ENCODE measurements at places on chromosomes 1 and 21.

GRCh38 chr1:246506674-246507481, at the start of gene SMYD3:
TSS of gene SMYD3 (minus strand) at chr1:246507279.
- H3K27ac ChIP-seq, result peak within 1 kb of the TSS; percentile 89
- peak within 1 kb of the TSS; percentile 78 for H3K4me3 ChIP-seq
- DNase-seq, result peak; percentile 84

DNA sequence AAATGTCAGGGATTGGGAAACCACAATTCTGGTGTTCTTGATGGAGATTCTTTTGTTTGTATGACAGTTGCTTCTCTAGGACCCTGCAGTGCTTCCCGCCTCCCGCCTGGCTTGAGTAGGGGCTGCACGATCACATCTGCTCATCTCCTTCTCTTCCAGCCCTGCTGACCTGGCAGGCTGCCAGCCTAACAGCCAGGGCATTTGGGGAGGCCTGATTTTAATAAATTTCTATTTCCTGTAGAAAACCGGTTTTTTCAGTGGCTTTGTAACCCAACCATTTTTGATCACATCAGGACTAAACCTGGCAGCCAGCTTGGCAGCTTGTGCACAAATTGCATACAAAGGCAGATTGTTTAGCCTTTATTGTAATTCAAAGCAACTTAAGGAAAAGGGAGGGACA, 78.9 kb downstream of the UBE2U start:
- H3K4me1 ChIP-seq, result no peaks in the 10 kb centered on the region
- no peaks in the 10 kb centered on the region for H3K36me3 ChIP-seq
- no peak for DNase-seq
- H3K27ac ChIP-seq, result no peak overlapping the region

DNA sequence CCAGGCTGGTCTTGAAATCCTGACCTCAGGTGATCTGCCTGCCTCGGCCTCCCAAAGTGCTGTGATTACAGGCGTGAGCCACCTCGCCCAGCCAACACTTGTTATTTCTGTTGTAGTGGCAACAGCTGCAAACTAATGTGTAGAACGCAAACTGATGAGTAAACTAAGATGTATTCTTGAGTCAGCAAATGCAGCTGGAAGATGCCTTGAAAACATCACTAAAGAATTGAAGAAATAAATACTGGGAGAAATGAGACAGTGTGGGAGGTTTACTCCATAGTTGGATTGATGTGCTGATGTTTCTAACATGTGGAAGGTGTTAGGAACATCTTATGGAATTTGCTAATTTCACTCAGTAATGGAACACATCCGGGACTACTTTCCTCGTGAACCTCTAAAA, 61.3 kb upstream of the KCNE2 start:
- no peak overlapping the region for H3K4me3 ChIP-seq
- no peaks in the 10 kb centered on the region for H3K4me1 ChIP-seq
- no peak overlapping the region for H3K27ac ChIP-seq
- H3K27me3 ChIP-seq, result peaks cover 3% of the 10 kb centered on the region
- no peaks in the 10 kb centered on the region for H3K36me3 ChIP-seq

DNA sequence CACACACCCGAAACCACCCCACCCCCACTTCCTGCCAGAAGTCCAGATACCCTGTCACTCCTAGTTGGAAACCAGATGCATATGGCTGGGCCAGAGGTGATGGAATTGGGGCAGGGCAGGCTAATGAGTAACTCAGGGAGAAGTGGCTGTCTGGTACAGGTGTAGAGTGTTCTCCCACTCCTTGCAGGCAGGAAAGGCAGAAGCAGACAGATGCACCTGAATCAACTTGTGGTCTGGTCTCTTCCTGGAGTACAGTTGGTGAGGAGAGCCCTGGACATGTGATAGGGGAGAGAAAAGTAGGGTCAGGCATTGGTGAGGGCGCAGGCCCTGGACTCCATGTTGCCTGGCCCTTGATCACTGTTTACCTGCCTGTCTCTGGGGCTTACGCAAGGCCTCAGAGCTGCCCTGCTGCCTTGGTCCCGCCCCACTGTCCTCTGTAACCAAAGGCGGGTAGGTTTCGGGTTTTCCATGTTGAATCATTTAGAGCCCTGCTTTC, 2.5 kb downstream of the CGN start:
- H3K4me1 ChIP-seq, result peaks cover 23% of the 10 kb centered on the region
- peak; percentile 37 for DNase-seq
- no peaks in the 10 kb centered on the region for H3K36me3 ChIP-seq
- H3K4me3 ChIP-seq, result no peak overlapping the region
- no peak overlapping the region for H3K27ac ChIP-seq

- H3K27me3 ChIP-seq, result peaks cover 5% of the 10 kb centered on the region
- no peaks in the 10 kb centered on the region for H3K36me3 ChIP-seq
- H3K4me1 ChIP-seq, result no peaks in the 10 kb centered on the region
- H3K27ac ChIP-seq, result no peak overlapping the region
Measured at GRCh38 chr1:47881505-47882442, 115.4 kb downstream of the TRABD2B start.

- DNase-seq, result no peak
- H3K27me3 ChIP-seq, result peaks cover 5% of the 10 kb centered on the region
- H3K36me3 ChIP-seq, result no peaks in the 10 kb centered on the region
- no peaks in the 10 kb centered on the region for H3K4me1 ChIP-seq
Measured at GRCh38 chr21:44667612-44668011, 885 bp upstream of the KRTAP12-2 start.

GRCh38 chr1:207181847-207182246, 77.8 kb downstream of the C4BPA start:
- no peak for DNase-seq
- no peaks in the 10 kb centered on the region for H3K4me1 ChIP-seq
- H3K4me3 ChIP-seq, result no peak overlapping the region
- no peak overlapping the region for H3K27ac ChIP-seq
- no peaks in the 10 kb centered on the region for H3K36me3 ChIP-seq
- H3K27me3 ChIP-seq, result no peaks in the 10 kb centered on the region

DNA sequence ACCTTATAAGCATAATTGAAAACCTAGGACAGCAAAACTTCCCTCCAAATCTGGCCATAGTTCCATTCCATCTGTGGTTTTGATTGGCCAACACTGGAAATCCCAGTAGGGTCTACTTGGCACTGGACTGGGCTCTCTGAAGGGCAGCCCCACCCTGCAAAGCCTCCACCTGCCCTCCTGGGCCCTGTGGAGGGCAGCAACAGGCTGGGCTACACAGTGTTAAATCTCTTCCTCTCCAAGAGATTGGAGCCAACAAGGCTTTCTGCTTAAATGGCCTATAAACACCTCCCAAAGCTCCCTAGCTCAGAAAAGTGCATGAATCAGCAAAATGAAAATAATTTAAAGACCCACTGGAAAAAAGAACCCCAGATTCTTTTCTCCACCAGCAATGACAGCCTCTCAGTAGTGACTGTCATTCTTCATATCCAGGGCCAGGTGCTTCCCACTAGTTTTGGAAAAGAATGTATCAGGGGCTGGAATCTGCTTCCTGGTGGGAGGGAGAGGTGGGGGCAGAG, 58.5 kb downstream of the BEND5 start:
- no peak overlapping the region for H3K4me3 ChIP-seq
- H3K4me1 ChIP-seq, result no peaks in the 10 kb centered on the region
- H3K27me3 ChIP-seq, result no peaks in the 10 kb centered on the region
- no peak overlapping the region for H3K27ac ChIP-seq

DNA sequence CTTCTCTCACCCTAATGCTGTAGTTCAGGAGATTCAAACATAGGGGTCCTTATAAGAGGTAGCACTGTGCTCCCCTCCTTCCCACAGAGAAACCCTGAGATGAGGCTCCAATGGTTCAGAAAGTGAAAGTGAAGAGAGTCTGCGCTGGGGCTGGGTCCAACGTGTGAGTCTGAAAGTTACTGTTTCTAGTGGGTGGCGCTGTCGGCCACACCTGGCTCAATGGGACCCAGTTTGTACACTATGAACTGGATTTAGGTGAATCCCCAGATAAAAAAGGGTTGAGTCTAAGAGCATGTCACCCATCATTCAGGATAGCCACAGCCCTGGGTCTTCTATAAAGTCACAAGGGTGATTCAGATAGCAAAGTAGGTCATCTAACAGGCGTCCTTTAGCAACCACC, 2.8 kb downstream of the SMCP start:
- peaks cover 10% of the 10 kb centered on the region for H3K27me3 ChIP-seq
- no peak overlapping the region for H3K27ac ChIP-seq
- H3K4me1 ChIP-seq, result no peaks in the 10 kb centered on the region
- H3K36me3 ChIP-seq, result no peaks in the 10 kb centered on the region
- DNase-seq, result peak; percentile 22

GRCh38 chr1:217647791-217648190, 16.6 kb downstream of the SPATA17 start:
- H3K4me1 ChIP-seq, result no peaks in the 10 kb centered on the region
- H3K4me3 ChIP-seq, result no peak overlapping the region
- no peaks in the 10 kb centered on the region for H3K36me3 ChIP-seq
- no peak overlapping the region for H3K27ac ChIP-seq

DNA sequence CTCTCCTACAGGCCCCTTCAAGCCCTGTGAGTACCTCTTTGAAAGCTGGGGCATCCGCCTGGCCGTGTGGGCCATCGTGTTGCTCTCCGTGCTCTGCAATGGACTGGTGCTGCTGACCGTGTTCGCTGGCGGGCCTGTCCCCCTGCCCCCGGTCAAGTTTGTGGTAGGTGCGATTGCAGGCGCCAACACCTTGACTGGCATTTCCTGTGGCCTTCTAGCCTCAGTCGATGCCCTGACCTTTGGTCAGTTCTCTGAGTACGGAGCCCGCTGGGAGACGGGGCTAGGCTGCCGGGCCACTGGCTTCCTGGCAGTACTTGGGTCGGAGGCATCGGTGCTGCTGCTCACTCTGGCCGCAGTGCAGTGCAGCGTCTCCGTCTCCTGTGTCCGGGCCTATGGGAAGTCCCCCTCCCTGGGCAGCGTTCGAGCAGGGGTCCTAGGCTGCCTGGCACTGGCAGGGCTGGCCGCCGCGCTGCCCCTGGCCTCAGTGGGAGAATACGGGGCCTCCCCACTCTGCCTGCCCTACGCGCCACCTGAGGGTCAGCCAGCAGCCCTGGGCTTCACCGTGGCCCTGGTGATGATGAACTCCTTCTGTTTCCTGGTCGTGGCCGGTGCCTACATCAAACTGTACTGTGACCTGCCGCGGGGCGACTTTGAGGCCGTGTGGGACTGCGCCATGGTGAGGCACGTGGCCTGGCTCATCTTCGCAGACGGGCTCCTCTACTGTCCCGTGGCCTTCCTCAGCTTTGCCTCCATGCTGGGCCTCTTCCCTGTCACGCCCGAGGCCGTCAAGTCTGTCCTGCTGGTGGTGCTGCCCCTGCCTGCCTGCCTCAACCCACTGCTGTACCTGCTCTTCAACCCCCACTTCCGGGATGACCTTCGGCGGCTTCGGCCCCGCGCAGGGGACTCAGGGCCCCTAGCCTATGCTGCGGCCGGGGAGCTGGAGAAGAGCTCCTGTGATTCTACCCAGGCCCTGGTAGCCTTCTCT, 23.5 kb downstream of the UBE2T start:
- no peak overlapping the region for H3K27ac ChIP-seq
- H3K4me1 ChIP-seq, result peaks cover 3% of the 10 kb centered on the region
- peaks cover 3% of the 10 kb centered on the region for H3K27me3 ChIP-seq
- H3K36me3 ChIP-seq, result no peaks in the 10 kb centered on the region
- H3K4me3 ChIP-seq, result no peak overlapping the region
- no peak for DNase-seq

GRCh38 chr1:78536427-78536826, 45.7 kb downstream of the PTGFR start:
- H3K4me3 ChIP-seq, result no peak overlapping the region
- DNase-seq, result no peak
- no peaks in the 10 kb centered on the region for H3K4me1 ChIP-seq
- no peaks in the 10 kb centered on the region for H3K27me3 ChIP-seq
- H3K27ac ChIP-seq, result no peak overlapping the region

GRCh38 chr1:101307985-101308689, 71.3 kb downstream of the S1PR1 start:
- H3K27ac ChIP-seq, result no peak overlapping the region
- no peaks in the 10 kb centered on the region for H3K36me3 ChIP-seq
- DNase-seq, result no peak
- H3K4me1 ChIP-seq, result peaks cover 57% of the 10 kb centered on the region

DNA sequence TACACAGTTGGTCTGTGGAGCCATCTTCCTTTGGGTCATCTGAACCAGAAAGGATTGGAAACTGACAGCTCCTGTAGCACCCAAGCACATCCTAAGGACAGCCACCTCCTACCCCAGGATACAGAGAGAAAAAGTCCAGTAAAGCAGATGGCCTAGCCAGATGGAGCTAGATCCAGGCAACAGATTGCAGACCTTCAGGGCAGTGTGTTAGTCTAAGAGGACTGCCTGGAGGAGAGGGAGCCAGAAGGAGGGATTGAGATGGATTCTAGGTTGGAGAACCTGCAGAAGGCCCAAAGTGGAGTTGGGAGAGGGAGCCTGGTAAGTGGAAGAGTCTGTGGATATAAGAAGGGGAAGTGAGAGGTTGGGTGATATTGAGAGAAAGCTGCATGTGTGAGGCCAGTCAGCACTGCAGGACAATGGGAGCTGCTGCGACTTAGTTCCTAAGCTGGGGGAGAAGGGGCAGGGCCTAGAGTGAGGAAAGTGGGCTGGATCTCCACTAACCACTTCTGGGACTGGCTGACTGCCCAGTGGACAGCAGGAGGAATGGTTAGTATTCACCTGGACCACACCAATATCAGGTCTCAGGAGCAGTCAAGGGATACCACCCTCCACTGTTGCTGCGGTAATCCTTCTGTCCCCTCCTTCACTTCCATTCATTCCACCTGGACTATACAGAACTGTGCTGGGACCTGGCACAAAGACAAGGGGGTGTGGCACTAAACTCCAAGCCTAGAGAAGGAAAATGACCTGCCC, 13.4 kb downstream of the BCAN start:
- DNase-seq, result no peak
- H3K27ac ChIP-seq, result no peak overlapping the region
- no peak overlapping the region for H3K4me3 ChIP-seq
- peaks cover 28% of the 10 kb centered on the region for H3K4me1 ChIP-seq
- peaks cover 54% of the 10 kb centered on the region for H3K27me3 ChIP-seq
- H3K36me3 ChIP-seq, result no peaks in the 10 kb centered on the region

GRCh38 chr21:42453224-42453985, 42.6 kb downstream of the RSPH1 start:
- H3K36me3 ChIP-seq, result no peaks in the 10 kb centered on the region
- H3K4me3 ChIP-seq, result no peak overlapping the region
- no peak for DNase-seq
- peak overlapping the region; percentile 47 for H3K27ac ChIP-seq
- no peaks in the 10 kb centered on the region for H3K27me3 ChIP-seq
- peaks cover 53% of the 10 kb centered on the region for H3K4me1 ChIP-seq

DNA sequence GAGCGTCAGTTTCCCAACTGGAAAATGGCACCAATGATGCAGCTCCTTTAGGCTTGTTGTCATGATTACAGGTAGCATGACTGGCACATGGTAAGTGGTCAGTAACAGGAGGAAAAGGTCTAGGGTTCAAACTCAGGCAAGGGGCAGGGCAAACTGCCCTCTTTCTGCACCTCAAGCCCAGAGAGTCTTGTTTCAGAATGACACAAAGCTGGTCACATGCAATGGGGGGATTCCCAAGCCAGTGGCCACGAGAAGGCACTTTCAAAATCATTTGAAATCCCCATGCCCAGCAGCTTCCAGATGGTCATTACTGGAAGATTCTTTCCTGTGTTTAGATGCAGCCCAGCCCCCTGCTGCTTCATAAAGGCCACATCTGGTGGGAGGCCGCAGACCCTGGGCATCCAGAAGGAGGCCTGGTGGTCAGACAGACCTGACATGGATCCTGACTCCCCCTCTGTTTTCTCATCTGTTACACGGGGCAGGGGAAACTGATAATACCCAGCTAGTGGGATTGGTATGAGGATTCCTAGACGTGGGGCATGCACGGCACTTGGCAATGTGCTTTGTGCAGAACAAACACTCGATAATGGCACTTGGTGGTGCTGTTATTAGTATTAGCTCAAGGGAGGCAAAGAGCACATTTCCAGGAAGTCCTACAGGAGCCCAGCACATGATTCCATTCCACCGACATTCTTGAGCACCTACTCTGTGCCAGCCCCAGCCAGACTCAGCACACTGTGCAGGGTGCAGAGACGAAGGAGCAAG, 6.9 kb upstream of the PLA2G2D start:
- H3K36me3 ChIP-seq, result no peaks in the 10 kb centered on the region
- no peaks in the 10 kb centered on the region for H3K4me1 ChIP-seq
- no peak overlapping the region for H3K4me3 ChIP-seq
- DNase-seq, result no peak
- no peak overlapping the region for H3K27ac ChIP-seq

Measured in activated CD4-positive, alpha-beta T cell treated with anti-CD3 and anti-CD28 coated beads for 36 hours (primary cell).